Stimulated activated CD4-positive, alpha-beta T cell treated with anti-CD3 and anti-CD28 coated beads, Interleukin-12 subunit alpha, Interleukin-12 subunit beta, amount 100 ng/mL, for 24 hours (primary cell): ENCODE measurements at places on chromosomes 5 and 9.
A peak's percentile ranks its signal among the peaks of the same experiment; 100 is the strongest.

GRCh38 chr9:130239741-130240241 is 25.8 kb upstream of the HMCN2 start:
- DNase-seq = no peak

GRCh38 chr5:153974131-153974812 is 64.4 kb downstream of the FAM114A2 start:
- DNase-seq = no peak

- no peak for DNase-seq
These were observed 65.5 kb downstream of the RORB start for GRCh38 chr9:74562611-74563010.

DNA sequence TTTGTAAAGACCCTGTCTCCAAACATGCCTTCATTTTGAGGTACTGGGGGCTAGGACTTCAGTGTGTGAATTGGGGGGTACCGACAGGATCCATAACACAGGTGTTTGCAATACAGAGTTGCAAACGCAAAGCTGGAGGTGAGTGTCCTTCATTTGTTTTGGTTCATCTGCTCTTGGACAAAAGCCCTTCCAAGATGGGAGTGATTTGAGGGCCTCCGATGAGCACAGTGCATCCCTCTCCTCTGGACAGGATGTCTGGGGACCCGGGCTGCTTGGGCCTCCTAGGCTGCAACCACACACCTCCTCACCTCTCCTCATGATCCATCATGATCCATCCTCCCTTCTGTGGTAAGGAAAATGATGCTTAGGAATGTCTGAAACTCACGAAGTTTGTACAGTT is 23.8 kb downstream of the FGD3 start:
- no peak for DNase-seq

- DNase-seq = no peak
These were observed 48.5 kb upstream of the NAA35 start for GRCh38 chr9:85892401-85892800.

GRCh38 chr5:38590838-38591522 is 34.5 kb upstream of the LIFR start:
- DNase-seq = no peak

DNA sequence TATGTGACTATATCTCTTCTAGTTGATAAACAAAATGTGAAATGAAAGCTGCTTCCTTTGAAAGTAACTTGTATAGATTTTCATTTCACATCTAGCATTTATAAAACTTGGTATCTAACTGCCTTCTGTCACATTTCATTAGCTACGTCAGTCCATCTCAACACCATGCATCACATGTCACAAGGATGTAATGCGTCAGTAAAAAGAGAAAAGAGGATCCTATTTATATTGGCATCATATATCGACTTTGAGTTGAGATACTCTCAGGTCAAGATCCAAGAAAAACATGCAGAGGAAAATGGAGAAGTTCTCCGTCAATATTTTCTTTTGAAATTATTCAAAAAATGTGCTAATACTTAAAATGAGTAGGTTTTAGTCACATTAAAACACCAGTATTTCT is 1211.2 kb downstream of the EFNA5 start:
- no peak for DNase-seq

GRCh38 chr9:79471580-79472543 is 99.9 kb upstream of the TLE4 start:
- DNase-seq = no peak

GRCh38 chr9:31542384-31543055 is 841.9 kb upstream of the ACO1 start:
- DNase-seq = peak; percentile 0

GRCh38 chr9:128385496-128386460 is 14.6 kb downstream of the URM1 start:
- no peak for DNase-seq

DNA sequence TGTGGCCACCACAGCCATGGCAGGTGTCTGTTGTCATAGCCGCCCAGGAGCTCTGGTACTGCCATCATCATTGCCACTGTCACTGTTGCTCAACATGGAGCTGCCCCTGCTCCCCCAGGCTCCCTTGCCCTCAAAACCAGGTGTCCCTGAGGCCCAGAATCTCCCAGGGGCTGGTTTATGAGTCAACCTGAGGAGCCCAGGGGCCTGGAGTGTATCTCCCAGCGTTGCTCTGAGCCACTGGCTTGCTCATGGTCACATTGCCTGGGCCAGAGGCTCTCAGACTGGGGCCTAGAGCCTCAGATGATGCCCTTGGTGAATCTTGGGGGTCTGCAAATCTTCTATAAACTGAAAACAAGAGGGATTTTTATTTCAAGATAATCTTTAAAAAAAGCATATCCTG is 24.7 kb upstream of the TBC1D2 start:
- no peak for DNase-seq

DNA sequence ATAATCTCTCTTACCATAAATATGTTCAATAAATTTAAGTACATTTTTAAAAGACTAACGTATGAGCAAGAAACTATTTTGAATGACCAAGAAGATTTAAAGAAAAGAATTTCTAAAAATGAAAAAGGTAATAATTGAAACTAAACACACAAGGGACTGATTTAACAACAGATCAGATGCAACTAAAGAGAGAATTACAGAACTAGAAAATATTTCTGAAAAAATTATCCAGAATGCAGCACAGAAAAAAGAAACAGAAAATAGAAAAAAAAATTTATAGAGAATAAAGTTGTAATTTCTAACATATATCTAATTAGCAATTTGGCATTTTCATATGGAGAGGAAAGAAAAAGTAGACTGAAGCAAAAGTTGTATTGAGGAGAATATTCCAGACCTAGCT is 269.3 kb downstream of the TLE1 start:
- no peak for DNase-seq

DNA sequence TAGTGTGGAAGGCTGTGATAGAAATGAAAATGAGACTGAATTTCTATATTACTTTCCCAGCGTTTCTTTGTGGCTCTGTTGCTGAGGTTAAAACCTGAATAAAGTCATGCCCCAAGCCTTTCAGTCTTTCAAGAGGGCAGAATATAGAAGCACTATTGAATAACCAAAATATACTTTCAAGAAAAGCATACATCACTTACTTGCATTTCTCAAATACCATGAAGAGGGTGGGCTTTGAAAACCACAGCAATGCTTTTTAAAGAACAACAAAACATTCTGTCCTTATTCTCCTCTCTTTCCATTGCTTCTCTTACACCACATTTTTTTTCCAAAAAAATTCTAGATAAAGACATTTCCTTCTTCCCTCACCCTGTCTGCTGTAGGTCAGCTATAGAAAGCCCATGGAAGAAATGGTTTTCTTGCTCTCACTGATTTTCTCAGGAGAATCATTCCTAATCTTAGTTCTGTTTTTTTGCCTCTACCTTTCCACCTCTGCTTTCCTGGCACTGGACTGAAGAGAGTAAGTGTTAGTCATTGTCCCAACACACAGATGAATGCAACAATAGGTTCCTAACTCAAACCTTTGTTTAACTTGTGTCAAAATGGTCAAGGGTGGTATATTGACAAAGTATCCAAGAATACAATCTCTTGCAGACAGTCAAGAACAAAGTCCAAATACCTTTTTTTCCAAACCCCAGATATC is 51.6 kb downstream of the NUDT12 start:
- DNase-seq = no peak

- no peak for DNase-seq
These were observed 51.2 kb downstream of the USP20 start for GRCh38 chr9:129886226-129887174.

DNA sequence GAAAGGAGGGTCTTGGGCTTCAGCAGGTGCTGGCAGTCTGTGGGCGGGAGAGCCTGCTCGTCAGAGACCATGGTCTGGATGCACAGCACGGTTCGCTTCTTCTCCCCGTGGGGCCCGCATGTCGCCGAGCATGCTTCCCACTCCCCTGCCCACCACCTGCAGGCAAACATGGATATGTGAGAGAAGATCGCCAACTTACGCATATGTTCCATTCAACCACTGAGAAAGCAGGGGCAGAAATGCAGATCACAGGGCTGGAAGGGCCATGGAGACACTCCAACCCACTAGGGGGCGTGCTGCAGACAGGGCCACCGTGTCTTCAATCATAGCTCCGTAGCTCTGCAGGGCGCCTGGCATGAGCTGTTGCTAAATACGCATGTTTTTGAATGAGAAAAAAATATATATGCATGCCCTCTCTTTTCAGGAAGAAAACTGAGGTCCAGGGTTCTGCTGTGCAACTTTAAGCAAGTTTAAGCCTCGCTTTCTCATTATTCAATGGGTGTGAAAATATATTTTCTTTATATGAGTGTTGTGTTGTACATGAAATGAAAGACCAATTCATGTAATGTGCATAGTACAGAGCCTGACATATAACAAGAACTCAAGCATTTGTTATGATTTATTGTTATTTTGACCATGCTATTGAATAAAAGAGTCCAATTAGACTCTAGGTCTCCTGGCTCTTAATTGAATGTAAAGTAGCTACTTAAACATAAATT is 148.0 kb downstream of the TARS1 start:
- peak; percentile 27 for DNase-seq

DNA sequence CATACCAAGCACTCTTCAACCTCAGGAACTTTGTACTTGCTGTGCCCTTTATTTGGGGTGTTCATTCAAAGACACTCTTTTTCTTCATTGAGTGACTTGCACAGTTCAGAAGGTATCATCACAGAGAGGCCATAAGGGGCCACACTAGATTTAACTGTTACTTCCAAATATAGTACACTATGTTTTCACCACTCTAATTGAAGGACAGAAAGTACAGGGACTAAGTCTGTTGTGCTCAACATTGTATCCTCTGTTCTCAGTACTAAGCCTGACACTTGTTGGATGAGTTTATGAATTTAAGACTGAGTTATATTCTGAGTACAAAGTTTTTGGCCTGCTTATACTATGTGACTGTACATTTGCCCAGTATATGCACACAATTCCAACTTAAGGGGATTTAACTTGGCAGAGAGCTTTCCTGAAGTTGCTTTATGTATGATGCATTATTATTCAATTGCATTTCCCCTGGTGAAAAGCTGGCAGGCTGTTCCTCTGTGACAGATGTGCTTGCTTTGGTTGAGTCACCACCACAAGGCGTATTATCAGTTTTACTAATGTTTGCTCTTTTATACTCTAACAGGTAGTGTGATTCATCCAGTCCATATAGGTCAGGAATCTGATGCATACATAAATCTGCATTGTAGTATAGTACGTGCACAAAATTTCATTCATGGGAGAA is 714.8 kb downstream of the TLR4 start:
- DNase-seq = no peak

- no peak for DNase-seq
These were observed 3.2 kb upstream of the MAP3K1 start for GRCh38 chr5:56812110-56812509.

- no peak for DNase-seq
These were observed 26.2 kb downstream of the CEMIP2 start for GRCh38 chr9:71741926-71742648.

DNA sequence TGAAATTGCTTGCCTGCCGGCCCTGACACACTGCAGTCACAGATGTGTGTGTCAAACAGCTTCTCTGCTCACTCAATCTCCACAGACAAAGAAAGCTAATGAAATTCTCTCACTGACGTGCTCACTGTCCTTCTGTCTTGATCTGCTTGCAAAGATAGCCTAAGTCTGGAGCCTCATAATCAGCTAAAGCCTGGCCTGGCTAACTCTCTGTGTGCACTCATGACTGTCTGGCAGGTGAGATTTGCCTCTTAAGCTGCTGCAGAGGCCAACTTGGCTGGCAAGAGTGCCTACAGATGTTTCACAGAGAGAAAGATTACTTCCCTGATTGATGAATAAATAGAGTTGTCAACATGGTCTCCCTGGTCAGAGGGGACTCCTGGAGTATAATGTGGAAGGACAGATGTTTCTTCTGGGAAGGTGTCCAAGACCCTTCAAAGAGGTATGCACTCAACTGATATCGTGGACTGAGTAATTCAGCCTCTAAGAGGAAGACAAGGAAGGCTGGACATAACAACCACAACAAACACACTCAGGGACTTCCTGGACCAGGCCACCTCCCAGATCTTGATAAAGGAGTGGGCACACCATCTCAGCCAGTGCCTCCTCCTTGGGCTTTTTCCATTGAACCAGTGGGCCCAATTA is 362.0 kb downstream of the SPOCK1 start:
- no peak for DNase-seq

GRCh38 chr5:83516377-83516776 is 44.8 kb downstream of the VCAN start:
- no peak for DNase-seq

DNA sequence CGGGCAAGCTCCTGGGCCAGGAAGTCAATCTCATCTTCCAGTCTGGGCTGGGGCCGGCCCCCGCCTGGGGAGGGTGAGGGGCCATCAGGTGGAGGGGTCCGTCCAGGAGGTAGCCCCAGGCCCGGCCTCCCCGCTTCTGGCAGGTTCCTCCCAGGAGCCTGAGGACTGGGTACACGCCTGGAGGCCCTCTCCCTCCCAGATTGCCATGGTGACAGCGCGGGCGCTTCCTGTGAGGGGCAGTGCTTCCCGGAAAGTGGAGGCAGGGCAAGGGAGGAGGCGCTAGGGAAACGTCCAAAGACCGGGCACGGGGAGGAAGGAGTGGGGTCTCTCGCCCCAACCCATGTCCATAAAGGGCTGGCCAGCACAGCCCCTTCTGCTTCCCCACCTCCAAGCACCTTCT is 4.9 kb downstream of the NPDC1 start:
- no peak for DNase-seq

DNA sequence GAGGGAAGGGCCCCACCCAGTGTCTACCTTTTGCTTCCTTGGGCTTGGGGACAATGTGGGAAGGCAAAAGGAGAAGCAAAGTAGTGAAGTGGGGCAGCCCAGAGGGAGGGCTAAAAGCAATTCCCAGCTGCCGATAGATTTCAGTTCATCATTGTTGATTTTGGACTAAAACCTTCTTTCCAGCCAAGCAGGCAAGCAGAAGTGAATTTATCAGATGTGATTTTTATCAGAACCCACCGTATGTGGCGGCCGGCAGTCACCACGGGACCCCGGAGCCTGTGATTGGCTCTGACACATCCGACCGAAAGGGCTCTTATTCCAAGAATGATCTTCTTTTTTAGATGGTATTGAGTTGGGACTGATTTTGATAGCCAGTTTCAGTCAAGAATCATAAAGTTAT is 559.9 kb downstream of the PSAT1 start:
- DNase-seq = no peak

GRCh38 chr9:121232251-121232650 is 30.6 kb upstream of the RAB14 start:
- no peak for DNase-seq
